ENCODE measurements at places on chromosomes 2 and 18.
A peak's percentile ranks its signal among the peaks of the same experiment; 100 is the strongest.

- no peak for DNase-seq
Measured at GRCh38 chr18:71837547-71837946, 706.6 kb downstream of the CBLN2 start.

- no peak for DNase-seq
Measured at GRCh38 chr2:180991820-180992219, 11.4 kb downstream of the UBE2E3 start.

- no peak for DNase-seq
Measured at GRCh38 chr2:1910592-1911246, 166.4 kb upstream of the PXDN start.

GRCh38 chr2:67388680-67389079 is 8.5 kb upstream of the ETAA1 start:
- no peak for DNase-seq

- no peak for DNase-seq
Measured at GRCh38 chr2:130790804-130791616, 35.7 kb downstream of the AMER3 start.

GRCh38 chr2:71238089-71238488 is 11.2 kb upstream of the PAIP2B start:
- DNase-seq: no peak

- peak; percentile 60 for DNase-seq
Measured at GRCh38 chr2:75627902-75628504, 18.6 kb upstream of the MRPL19 start.

GRCh38 chr2:130338793-130339345 is 3.8 kb upstream of the IMP4 start:
- DNase-seq: no peak

DNA sequence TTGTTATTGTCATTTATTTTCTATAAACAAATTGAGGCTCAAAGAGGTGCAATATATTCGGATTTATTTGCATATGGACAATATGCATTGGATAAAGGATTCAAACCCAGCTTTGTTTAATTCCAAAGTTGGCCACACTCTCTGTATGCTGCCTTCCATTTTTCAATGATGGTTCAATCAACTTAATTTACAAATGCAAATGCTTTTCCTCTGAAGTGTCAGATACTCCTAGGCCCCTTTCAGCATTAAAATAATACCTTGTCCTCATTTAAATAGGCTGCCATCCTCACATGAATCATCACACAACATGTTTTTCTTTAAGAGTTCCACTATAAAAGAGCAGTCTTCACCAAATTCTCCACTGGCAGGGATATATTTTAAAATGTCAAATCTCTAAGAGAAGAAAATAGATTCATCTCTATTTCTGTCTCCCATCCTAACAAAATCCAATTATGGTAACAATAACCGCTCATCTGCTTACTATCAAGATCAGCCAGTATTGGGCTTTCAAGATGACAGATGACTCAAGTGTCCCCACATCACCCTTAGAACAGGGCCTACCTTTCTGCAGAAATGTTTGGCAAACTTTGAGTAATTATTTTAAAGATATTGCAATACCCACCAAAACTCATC is 114.8 kb downstream of the SCG2 start:
- DNase-seq: no peak

DNA sequence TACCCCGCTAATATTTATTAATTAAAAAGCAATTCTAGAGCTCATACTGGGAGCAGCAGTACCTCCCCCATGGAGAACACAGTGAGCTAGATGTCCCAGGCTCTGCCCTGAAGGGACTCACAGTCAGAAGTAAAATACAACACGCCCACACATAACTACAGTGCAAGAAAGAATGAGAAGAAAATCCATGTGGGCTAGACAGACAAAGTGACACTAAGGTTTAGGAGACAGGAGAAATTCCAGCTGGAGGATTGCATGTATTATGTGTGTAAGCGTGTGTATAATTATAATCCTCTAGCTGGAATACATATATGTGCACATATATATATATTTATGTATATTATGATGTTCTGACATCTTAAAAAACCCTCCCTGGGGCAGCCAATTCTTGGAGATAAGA is 15.7 kb downstream of the SOWAHC start:
- no peak for DNase-seq

DNA sequence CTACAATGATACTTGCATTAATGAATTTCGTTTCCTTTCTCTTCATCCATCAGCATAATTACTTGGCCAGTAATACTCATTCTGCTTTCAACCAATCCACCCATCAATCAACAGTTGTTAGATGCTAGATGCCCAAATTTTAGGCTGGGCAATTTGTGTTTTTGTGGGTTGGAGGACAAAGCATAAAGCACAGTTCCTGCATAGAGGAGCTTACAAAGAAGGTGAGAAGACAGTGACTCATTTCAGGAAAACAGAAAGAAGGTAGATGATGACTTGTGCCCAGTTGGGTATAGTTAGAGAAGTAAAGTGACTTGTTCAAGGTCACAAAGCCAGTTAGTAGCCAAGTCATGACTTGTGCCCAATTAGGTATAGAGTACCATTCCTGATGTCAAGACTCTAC is 1186.8 kb upstream of the CELF4 start:
- DNase-seq: no peak

- no peak for DNase-seq
Measured at GRCh38 chr2:128841803-128842202, 523.1 kb upstream of the HS6ST1 start.

DNA sequence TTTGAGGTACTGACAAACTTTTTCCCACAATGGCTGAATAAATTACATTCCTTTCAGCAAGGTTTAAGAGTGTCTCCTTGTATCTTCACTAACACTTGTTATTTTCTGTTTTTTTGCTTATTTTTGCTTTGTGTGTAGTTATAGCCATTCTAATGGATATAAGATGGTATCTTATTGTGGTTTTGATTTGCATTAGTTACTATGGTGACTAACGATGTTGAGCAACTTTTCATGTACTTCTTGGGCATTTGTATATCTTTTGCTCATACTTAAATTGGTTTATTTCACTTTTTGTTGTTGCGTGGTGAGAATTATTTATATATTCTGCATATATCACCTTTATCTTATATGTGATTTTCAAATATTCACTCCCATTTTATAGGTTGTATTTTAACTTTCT is 79.9 kb upstream of the FSIP2 start:
- DNase-seq: no peak

GRCh38 chr18:8860845-8861642 is 155.7 kb downstream of the MTCL1 start:
- no peak for DNase-seq

DNA sequence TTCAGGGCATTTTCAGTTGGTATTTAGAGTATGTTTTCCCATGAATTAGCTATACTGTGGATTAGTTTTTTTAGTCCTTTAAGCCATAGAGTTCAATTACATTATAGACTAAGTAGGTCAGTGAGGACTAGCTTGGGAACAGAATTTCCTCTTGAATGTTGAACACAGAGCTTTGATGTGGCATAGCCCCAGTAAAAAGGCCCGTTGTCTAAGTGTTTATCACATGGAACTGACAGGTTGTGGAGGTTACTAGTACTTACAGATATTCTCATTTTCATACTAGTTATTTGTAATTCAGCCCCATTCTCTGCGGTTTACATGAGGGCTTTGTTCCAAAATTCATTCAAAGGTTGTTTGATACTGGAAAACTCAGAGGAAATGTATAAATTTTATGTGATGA is 6.2 kb downstream of the INSIG2 start:
- no peak for DNase-seq

- DNase-seq: no peak
Measured at GRCh38 chr2:175576270-175576669, 394.8 kb upstream of the ATP5MC3 start.

DNA sequence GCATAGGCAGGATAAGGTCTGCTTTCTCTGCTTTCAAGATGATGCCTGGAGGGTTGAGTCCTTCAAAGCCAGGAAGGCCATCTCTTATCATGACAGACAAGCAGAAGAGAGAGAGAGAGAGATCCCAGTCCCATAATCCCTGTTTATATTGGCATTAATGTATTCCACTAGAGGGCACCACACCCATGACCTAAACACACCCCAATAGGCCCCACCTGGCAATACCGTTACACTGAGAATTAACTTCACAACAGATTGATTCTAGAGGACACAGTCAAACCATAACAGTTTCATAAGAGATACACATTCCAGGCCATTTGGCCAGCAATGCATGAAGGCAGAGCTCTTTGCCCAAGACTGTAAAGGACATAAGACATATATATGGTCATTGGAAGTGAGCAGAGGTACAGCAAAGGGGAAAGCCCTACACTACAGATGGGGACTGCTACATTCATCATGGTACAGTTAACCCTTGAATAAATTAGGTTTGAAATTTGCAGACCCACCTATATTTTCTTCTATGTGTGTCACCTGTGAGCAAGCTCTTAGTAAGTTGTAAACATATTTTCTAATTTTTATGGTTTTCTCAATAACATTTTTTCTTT is 1516.1 kb downstream of the RPIA start:
- DNase-seq: no peak

DNA sequence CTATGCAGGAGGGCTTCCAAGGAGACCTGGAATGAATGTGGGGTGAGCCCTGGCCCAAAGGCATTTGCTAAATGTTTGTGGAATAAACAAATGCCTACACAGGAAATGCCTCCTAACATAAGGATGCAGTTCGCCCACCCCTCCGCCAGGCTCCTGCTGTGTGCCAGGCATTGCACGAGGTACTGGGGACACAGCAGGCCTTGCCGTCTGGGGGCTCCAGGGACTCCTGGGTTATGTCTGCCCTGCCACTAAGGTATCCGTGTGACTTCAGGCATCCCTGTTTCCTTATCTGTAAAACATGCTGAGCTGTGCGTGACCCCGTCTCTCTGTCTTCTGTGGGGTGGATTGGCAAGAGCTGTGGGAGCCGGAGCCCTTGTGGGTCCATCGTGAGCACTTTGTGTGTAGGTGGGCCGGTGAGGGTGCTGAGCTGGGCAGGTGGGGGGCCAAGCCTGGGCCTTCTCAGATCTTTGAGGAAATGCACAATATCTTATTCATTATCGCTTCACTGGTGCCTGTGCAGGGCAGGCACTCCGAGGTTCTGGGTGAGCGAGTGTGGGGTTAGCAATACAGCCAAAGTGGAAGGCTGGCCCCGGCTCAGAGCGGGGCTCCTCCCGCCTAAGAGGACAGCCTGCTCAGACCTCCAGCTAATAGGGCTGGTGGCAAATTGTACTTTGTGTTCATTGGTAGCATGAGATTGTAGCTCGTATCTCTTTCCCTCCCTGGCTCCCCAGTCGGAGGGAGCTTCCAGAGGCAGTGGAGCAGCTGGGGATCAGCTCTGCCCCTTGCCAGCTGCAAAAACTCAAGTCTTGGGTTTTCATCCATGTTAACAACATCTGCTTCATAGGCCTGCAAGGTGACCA is 126.8 kb downstream of the GLI2 start:
- no peak for DNase-seq

- no peak for DNase-seq
Measured at GRCh38 chr18:32351032-32351431, 119.7 kb downstream of the GAREM1 start.

GRCh38 chr18:65439188-65439587 is 311.6 kb upstream of the CDH7 start:
- no peak for DNase-seq

DNA sequence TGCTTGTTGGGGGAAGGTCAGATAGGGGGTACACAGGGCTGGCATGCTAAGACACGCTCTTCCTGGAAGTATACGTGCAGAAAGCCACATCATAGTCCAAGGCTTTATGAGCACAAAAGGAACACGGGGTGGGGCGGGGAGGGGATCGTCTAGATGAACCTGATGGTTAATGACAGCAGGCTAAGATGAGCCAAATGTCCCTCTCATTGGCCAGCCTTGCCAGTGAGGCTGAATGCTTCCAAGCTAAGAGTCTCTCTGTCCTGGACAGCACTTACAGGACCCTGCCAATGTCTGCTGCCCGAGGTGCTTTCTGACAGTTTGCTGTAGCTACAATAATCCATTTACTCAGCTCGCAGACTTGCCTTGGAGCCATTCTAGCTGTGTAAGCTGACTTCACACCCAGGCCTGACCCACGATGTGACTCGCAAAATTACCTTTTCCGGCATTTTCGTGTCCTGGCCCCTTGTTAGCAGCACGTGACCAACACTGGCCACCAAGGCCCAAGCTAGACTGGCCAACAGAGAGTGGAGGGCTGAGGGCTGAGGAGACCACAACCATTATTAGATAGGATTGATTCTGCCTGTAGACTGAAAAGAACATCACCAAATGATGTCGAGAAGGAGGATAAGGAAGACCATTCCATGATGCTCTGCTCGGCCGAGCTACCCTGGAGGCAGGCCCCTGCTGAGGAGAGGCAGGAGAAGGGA is 84.2 kb downstream of the MALT1 start:
- DNase-seq: no peak

DNA sequence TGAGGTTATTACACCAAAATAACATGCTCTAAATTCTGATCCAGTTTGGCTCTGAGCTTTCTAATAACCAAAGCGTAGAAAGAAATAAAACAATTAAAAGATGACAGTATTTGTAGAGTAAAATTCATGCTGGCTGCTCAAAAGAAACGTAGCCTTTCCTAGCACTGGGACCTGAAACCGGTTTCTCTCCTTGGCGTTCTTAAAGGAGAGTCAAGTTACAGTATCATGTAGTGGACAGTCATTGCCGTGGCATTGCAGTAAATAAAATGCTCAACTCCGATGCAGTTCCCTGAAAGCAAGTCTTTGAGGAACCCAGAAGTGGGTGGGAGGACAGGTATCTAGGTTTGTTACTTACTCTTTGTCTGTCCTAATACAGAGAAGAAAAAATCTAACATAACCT is 52.7 kb upstream of the ITM2C start:
- no peak for DNase-seq

- DNase-seq: no peak
Measured at GRCh38 chr2:231204581-231204980, 6.2 kb downstream of the ARMC9 start.

DNA sequence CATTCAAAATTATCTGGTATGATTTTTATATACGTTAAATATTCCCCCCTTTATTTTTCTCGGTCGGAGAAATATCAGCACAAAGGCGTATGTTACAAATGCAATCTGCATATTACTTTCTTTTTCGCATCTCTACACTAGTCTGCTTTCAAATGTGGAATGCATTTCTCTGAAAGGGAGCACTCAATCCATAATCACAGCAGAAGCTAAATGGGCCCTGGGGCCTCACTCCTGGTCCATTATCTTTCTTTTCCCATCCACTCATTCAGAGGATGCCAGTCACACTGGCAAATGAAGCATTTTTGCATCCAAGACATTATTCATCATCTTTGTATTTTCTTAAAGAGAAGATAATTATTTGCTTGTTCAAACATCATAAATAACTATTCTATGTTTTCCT is 295.2 kb upstream of the LRP1B start:
- no peak for DNase-seq

GRCh38 chr2:49248506-49248905 is 94.2 kb upstream of the FSHR start:
- no peak for DNase-seq

DNA sequence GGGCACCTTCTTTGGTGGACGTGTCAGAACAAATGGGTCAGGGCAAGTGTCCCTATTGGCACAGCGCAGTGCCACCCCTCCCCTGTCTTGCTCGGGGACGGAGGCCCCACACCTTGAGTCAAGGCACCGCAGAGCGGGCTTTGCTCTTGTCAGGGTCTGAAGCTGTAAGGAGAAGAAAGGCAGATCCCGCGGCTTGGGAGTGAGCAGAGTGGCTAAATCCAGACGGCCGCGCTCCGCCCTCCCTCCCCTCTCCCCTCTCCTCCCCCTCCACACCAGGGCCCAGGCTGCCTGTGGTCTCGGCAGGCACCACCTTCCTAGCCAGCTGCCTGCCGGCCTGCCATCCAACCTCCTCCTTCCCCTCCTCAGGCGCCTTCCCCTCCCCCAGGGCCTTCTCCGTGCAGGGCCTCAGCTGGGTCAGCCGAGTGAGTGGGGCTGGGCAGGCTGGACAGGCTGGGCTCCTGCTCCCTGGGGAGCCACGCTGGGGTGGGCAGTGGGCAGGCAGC is 25.8 kb downstream of the SPEG start:
- no peak for DNase-seq

GRCh38 chr2:209495855-209496585 is 72.2 kb downstream of the MAP2 start:
- DNase-seq: no peak
